ENCODE measurements at places on chromosomes 2 and 18.

GRCh38 chr2:67600222-67600871 is 203.2 kb downstream of the ETAA1 start:
- no peak for DNase-seq

GRCh38 chr18:7954238-7954637 is 387.1 kb downstream of the PTPRM start:
- no peak for DNase-seq

DNA sequence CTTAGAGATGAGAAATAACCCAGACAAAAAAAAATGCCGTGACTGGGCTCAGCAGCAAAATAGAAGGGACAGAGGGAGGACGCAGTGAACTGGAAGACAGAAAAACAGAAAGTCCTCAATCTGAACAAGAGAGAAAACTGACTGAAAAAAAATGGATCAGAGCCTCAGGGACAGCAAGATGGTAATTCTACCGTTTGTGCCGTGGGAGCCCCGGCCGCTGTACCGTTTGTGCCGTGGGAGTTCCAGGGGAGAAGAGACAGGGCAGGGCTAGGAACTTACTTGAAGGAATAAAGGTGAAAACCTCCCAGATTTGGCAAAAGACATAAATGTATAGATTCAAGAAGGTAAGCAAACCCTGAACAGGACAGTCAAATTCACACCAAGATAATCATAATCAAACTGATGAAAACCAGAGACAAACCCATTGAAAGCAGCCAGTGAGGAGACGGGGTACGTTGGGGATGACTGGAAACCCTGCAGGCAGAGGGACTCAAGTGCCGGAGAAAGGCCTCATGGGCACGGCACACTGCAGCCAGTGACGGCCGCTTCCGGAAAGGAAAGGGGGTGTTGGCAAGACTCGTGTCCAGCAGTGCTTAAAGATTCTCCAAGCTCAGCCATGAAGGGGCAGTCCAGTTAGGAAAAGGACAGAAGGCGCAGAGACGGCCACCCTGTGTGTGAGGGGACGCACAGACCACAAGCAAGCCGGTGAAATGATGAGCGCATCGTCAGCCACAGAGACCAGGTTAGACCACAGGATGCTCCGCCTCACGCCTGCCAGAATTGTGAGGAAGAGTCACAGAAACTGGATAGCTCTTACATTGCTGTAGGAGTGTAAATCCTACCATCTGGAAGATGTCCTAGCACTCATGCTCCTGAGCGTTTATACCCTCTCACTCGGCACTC is 40.0 kb upstream of the NFATC1 start:
- DNase-seq = no peak

GRCh38 chr2:96198921-96199320 is 9.7 kb downstream of the STARD7 start:
- no peak for DNase-seq

DNA sequence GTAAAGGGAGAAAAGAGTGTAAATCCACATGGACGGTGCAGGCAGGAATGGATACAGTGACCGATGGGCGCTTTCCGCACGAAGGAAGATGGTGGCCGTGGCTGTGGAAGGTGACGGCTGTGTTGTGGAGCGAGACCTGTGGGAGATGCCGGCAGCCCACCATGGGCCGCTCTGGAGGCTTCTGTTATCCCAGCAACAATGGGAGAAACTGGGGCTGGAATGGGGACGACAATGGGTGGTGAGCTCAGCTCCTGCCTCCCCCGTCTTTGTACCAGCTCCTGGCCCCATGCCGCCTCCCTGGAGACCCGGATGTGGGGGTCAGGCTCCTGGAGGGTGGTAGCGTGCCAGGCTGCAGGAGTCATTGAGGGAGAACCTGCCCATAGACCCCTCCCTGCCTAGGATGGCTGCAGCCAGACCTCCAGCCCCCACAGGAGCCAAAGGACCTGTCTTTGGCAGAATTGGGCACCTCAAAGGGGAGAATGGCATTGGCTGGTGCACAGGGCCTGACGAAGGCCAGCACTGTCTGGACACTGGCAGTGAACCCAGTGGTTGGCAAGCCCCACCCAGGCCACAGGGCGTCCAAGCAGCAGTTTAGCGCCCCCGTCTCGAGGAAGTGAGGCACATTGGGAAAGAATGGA is 72.6 kb downstream of the SLC66A2 start:
- no peak for DNase-seq

DNA sequence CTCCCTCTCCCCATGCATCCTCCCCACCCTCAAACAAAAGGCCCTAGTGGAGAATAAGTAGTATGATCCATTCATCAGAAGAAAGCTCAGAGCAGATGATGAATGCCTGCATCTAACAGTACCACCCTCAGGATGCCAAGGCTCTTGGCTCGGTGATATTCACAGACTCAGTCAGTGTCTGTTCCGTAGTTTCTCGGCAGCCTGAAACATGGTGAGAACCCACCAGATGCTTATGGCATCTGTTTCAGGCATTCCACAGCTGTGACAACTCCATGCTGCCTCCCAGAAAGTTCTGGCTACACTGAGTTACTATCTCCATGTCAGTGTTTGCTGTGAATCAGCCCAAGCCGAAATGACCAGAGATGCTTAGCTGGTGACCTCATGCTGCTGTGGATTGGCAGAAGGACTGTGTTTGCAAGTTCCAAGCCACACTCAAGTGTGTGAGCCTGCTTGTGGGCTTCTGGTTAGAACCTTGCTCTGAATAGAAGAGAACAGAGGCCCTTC is 83.9 kb downstream of the WDSUB1 start:
- no peak for DNase-seq

DNA sequence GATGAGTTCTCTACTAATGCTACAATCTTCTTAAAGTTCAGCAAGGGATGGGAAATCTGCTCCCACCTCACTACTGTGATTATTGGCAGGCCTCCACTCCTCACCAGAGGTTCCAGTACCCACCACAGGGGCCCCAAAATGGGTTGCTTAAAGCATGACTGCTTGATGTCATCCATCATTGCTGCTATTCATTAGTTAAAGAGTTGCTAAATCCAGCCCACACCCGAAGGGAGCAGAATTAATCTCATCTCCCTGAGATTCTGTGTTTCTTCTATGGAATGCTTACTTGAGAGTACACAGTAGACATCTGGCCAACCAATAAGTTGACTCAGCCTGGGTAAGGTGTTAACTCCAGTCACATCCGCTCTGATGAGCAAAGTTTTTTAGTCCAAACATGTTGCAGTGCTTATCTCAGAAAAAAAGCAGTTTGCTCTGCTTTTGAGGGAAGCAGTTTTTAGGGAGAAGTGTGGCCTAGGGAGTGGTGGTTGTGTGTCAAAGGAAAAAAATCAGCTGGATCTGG is 690.2 kb upstream of the POU3F3 start:
- no peak for DNase-seq

DNA sequence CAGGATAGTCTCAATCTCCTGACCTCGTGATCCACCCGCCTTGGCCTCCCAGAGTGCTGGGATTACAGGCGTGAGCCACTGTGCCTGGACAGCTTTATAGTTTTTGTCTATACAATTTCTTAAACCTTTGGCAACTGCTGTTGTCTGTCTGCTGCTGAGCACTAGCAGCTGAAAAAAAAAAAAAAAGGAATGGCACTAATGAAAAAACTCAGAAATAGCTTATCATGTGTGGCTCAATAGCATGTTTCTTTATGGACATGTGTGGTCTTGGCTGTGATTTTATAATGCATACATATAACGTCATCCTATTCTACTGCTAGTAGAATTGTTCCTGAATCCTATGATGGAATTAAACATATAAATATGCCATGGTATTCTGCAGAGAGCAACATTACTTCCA is 231.2 kb downstream of the TPGS2 start:
- no peak for DNase-seq

DNA sequence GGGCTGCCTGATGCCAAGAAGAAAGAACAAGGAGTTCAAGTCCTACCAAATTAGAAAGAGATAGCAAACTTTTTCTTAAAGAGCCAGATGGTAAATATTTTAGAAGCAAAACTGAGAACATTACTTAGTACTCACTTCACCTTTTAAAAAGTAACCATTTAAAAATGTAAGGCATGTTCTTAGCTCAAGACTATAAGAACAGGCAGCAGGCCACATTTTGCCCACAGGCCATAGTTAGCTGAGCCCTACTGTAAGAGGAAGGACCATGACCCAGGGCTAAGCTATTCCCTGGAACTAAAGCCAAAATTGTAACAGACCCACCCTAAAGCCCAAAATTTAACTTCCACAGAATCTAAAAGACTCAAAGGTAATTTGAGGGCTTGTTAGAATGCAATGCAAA is 31.3 kb downstream of the USP40 start:
- no peak for DNase-seq

DNA sequence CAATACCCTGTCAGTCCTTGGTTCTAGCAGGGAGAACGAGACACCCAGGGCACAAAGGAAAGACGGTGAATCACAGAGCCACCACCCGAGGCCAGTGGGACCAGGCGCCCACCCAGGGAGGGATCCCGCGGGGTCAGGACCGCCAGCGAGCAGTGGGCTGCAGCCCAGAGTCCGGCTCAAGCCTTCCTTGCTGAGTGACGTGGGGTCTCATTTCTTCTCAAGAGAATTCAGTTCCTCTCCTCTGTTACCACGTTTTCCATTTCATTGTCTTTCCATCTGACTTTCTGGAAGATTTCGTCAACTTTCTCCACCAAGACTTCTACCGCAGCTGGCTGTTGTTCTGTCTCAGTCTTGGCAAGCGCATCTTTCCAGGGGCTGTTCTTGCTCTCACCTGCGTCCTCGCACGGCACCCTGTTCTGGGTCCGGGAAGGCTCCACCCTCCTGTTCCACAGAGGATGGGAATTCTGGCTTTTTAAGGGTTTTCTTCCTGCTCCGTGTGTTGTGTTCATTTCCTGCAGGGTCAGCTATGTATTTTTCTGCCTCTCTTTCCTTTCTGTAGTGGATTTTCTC is 248.6 kb downstream of the NDUFA10 start:
- no peak for DNase-seq

DNA sequence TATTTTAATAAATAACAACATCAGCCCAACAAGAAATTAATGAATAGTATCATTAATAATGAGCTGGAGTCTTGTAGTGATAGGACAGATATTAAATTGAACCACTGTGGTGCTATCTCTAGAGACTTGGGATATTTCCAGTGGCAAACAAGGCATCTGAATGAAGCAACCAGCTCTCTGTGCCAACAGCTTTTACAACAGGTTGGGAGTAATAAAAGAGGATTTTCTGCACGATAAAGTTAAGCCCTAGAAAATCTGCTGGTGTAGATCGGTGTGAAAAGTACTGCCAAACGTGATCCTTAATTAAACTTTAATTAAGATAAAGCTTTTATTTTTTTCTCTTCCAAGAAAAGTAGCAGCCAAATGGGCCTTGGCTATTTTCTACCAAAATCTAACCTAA is 385.5 kb downstream of the NR4A2 start:
- no peak for DNase-seq

- no peak for DNase-seq
Observed at GRCh38 chr2:9031246-9031645, 27.8 kb upstream of the MBOAT2 start.

DNA sequence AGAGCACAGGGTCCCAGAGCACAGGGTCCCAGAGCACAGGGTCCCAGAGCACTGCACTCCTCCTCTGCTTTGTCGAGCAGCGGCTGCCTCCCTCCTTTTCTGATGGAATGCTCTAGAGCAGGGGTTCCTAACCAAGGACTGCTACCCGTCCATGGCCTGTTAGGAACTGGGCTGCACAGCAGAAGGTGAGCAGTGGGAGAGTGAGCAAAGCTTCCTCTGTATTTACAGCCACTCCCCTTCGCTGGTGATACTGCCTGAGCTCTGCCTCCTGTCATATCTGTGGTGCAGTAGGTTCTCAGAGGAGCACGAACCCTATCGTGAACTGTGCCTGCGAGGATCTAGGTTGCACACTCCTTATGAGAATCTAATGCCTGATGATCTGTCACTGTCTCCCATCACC is 33.1 kb upstream of the ADNP2 start:
- DNase-seq = no peak

GRCh38 chr2:191679818-191680600 is 2.1 kb downstream of the NABP1 start:
- DNase-seq = no peak

- DNase-seq = no peak
Observed at GRCh38 chr2:32788114-32788513, 158.6 kb upstream of the LTBP1 start.

DNA sequence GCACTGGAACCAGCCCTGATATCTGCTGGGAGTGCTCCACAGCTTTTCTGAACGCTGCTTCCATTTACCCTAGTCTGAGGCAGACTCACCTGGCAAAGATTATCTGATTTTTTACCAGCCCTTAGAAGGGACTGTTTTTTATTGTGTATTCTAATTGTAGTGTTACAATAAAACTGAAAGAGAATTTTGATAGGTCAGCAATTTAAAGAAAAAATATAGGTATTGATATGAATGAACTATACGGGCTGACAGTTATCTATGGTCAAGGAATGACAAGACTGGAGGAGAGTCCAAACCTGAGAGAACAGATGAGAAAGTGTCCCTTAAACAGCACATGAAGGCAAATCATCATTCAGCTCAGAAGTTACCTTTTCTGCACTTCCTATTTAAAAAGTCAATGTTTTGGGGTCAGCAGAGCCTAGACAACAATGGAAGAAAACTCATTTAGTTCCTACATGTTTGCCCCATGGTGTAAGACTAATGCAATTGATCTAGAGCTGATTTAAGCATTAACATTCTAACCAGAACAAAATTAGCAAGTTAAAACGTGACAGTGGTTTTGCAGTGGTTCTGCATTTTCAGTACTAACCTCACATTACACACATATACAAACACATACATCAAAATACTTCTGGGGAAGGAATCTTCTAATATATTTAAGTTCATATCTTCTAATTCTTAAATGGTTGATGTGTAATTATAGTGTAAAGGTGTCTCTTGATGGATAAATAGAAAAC is 500.9 kb downstream of the TGIF1 start:
- no peak for DNase-seq

- DNase-seq = no peak
Observed at GRCh38 chr18:23538001-23538400, 34.7 kb downstream of the RMC1 start.

DNA sequence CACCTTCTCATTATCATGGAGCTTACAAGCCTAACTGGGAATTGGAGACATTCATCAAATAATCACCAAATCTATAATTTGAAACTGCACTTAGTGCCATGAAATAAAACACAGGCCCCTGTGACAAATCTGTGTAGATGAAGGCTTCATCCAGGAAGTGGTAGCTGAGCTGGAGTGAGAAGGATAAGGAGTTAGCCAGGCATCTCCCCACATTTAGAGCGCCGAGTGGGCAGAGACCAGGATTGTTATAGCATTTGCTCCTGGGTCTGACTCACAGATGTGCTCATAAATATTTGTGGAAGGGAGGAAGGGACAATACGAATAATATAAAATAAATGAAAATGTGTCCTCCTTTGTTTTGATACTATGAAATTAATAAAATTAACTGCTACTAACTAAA is 2.5 kb upstream of the MAT2A start:
- DNase-seq = no peak

DNA sequence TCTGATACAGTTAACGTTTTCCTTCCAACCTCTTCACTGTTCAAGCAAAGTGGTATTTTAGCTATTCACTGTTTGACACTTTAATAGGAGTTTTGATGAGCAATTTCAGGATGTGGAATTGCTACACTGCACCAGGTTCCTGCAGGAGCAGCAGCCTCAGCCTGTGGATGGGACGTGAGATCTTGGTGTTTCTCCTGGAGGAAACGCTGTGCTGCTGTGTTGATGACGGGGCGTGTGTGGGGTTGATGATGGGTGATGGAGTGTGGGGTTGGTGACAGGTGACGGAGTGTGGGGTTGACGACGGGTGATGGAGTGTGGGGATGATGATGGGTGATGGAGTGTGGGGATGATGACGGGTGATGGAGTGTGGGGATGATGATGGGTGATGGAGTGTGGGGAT is 98.9 kb downstream of the RTP5 start:
- DNase-seq = no peak

Measured in stimulated activated CD8-positive, alpha-beta memory T cell treated with anti-CD3 and anti-CD28 coated beads, Interleukin-4, amount 100 ng/mL, for 1 hour (primary cell).